Progenitor cell of endocrine pancreas (in vitro differentiated cells): ENCODE measurements at places on chromosomes 16 and 17.

DNA sequence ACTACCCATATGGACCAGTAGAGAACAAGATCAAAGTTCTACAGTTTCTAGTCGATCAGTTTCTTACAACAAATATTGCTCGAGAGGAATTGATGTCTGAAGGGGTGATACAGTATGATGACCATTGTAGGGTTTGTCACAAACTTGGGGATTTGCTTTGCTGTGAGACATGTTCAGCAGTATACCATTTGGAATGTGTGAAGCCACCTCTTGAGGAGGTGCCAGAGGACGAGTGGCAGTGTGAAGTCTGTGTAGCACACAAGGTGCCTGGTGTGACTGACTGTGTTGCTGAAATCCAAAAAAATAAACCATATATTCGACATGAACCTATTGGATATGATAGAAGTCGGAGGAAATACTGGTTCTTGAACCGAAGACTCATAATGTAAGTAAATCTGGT lies 29.1 kb downstream of the BPTF start:
- no peak for DNase-seq

- DNase-seq: no peak
These were observed 13.7 kb downstream of the KANSL1 start for GRCh38 chr17:46179375-46179999.

DNA sequence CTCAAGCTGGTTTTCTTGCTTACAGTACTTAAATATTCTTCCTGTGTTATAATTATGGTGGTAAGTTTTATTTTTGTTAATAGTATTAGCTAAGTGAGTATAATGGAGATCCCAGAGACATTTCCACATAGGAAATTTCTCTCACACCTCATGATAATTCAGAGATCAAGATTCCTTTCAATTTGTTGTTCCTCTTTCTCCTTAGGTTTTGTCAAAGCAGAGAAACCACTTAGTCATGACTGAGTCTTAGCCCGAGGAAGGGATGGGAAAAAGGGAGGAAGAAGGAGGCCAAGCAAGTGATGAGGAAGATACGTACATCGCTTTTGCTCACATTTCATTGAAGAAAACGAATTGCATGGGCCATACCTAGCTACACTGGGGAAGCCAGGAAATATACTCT lies 18.4 kb downstream of the ESRP2 start:
- DNase-seq: no peak

- DNase-seq: no peak
These were observed 117.3 kb upstream of the CORO6 start for GRCh38 chr17:29740017-29740416.
